ENCODE measurements at places on chromosomes 2 and 18.

- DNase-seq = no peak
Measured at GRCh38 chr2:105796791-105797190, 52.1 kb downstream of the NCK2 start.

GRCh38 chr18:74567822-74568221 is 29.8 kb upstream of the ZNF407 start:
- DNase-seq = no peak

DNA sequence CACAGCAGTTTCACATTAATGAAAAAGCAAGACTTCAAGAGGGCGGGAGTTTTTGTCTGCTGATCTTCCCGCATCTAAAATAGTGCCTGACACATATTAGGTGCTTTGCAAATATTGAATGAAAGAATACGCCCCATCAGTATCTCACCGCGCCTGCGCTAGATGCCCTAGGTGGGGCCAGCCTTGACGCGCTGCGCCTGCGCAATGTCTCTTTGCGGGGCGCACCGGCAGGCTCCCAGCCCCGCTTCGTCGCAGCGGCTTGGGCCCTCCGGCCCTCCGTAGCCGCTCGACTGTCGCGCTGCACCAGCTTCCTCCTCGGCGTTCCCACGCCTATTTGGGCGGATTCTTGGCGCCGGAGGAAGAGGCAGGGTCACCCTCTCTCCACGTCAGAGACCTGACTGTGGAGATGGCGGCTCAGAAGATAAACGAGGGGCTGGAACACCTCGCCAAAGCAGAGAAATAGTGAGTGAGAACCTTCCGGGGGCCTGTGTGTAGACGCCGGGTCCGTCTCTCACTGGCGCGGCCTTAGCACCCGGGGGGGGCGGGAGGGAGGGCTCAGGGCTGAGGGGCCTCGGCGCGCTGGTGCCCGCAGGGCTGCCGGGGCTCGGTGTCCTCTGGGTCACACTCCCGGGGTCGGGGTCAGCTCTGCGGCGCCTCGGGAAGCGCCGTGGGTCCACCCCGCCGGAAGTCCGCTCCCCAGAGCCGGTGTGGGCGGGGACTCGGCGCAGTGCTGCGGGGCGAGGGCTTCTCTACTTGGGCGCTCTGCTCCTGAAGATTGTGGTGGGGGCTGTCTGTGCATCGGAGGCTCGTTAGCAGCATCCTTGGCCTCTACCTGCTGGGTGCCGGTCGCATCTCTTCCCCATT is at the start of gene NAPG:
NAPG (plus strand) TSS at position 331 of the 864 bp plus-strand sequence; CDS start at position 407, 76 bp downstream.
- DNase-seq = peak; percentile 94

GRCh38 chr2:174586418-174587295 is 10.9 kb downstream of the WIPF1 start:
- DNase-seq = no peak

DNA sequence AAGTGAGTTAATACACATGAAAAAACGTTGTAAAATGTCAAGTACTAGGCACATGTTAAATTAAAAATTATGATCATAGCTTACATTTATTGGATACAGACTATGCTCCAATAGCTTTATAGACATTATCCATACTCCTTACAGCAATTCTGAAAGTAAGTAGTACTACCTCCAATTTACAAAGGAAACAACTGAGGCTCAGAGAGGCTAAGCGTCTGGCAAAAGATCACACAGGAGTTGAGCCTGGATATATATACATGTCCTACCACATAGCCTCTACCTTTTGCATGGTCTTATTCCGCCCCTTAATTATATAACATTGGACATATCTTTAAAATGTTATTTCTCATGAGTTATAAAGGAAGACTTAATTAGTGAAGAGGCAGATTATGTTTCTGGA is 127.3 kb downstream of the CSRNP3 start:
- DNase-seq = no peak

- DNase-seq = no peak
Measured at GRCh38 chr2:144324446-144325045, 195.4 kb downstream of the ZEB2 start.

DNA sequence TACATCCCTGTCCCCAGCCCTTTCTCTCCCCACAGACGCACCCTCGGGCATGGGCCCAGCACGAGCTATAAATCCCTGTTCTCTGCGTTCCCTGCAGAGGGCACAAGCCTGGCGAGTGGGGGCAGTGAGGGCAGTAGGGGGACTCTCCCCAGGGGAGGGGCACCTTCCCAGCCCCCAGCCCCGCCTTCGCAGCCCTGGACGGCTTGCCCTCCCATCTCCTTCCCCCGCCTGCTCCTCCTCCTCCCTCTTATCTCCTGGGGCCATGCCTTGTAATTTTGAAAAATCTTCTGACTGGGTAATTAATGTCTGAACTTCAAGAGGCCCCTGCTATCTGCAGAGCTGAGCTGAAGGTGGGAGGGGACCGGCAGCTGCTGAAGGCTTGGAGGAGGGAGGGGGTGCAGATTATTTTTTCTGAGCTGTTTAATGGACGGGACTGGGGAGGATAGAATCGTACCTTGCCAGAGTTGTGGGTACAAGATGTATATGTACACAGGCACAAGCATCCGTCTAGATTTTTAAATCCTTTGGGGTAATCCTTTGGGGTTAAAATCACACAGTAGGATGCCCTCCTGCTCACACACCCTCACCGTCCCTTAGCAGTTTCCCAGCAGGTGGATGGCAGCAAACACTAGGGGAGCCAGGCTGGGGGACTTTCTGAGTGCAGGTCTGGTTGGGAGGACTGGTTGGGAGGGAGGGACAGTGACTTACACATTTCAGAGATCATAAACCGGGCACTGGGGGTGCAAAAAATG is 121.9 kb downstream of the SMAD7 start:
- no peak for DNase-seq

DNA sequence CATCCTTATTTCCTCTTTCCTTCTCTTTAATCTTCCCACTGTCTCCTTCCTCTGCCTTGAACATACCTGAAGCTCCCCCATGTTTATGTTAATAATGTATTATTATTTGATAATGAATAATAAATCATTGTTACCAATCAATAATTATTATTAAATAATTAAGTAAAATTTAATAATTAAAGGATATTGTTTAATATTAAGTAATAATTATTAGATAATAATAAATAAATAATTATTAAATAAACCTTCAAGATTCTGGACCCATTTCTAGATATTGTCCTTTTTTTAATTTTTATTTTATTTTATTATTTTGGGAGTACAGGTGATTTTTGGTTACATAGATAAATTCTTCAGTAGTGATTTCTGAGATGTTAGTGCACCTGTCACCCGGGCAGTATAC is 7.4 kb upstream of the EVA1A start:
- DNase-seq = no peak

DNA sequence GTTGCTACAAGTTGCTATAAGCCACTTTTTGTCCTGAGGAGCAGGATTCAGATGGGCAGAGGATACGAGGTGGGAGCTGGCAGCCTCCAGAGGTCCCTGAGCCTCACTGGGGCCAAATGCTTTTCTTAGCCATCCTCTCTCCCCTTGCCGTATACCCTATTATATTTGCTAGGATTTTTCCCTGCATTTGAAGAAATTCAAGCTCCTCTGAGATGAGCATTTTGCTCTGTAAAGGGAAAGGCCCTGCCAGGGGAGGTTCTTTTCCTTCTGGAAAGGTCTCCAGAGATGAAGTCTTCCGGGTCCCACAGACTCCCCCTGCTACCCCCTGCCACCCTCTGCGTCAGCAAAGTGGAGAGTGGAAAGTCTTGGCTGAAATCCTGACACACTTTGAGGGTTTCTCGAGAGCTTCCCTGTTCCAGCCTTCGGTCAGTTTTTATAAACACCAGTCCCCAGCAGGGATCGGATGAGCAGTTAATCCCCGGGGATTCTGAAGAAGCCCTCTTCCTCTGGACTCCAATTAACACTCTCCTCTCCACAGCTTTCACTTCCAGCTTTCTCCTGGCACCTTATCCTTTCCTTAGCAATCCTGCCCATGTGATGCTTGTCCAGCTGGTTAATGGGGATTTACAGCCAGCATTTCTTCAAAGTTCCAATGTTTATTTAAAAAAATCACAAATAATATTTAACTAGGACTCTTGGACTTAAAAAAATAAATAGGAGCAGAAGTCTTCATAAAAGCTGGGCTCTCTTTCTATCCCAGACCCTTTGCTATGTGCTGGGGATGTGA is 13.1 kb downstream of the CYRIA start:
- peak; percentile 52 for DNase-seq

GRCh38 chr2:238449909-238450417 is 23.2 kb downstream of the ASB1 start:
- DNase-seq = no peak

GRCh38 chr2:9699139-9700108 is 68.6 kb upstream of the YWHAQ start:
- DNase-seq = peak; percentile 57

DNA sequence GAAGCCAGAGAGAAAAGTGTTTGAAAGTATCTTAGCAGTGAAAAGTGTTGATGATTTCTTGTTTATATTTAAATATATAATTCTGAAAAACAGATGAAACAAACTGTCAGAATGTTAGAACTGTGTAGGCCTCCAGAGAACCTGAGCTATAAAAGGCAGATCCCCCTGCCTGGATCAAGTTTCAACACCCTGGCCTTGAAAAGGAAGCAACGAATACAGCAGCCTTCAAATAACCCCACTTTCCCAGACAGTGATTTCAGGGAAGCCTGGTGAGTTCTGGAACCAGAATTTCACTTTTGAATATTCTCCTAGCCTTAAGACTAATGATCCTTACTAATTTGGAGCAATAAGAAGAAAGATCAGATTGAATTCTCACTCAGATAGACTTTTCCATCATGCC is 13.3 kb upstream of the TRIM43 start:
- DNase-seq = peak; percentile 15

DNA sequence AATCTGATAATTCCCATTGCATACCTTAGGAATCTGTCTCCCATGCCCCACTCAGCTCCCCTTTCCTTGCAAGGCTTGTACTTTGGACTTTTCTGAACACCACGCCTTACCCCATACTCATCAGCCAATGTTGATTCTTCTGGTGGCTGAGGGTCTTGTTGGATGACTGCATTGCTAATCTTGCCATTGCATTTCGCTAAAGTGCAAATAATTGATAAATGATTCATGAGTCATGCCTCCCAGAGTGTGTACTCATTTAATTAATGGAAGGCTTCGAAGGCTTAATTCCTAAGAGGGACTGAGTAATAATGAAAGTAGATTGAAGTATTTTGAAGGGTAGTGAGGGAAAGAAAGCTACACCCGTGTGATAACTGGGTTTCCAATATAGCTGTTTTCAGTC is 28.0 kb upstream of the PPP1R1C start:
- no peak for DNase-seq

- peak; percentile 28 for DNase-seq
Measured at GRCh38 chr2:19746611-19747309, 155.0 kb downstream of the TTC32 start.

GRCh38 chr18:79529296-79529695 is 133.6 kb downstream of the NFATC1 start:
- DNase-seq = no peak

- no peak for DNase-seq
Measured at GRCh38 chr2:205719847-205720246, 37.5 kb downstream of the NRP2 start.

- peak; percentile 93 for DNase-seq
Measured at GRCh38 chr18:57898506-57899124, 95.5 kb upstream of the ATP8B1 start.

GRCh38 chr2:41598161-41598894 is 449.5 kb upstream of the PKDCC start:
- peak; percentile 33 for DNase-seq

GRCh38 chr2:144500563-144500962 is 19.4 kb downstream of the ZEB2 start:
- no peak for DNase-seq

GRCh38 chr2:50315336-50315735 is 716.6 kb downstream of the NRXN1 start:
- DNase-seq = no peak

- no peak for DNase-seq
Measured at GRCh38 chr18:35817604-35818352, 154.7 kb upstream of the RMP24 start.

DNA sequence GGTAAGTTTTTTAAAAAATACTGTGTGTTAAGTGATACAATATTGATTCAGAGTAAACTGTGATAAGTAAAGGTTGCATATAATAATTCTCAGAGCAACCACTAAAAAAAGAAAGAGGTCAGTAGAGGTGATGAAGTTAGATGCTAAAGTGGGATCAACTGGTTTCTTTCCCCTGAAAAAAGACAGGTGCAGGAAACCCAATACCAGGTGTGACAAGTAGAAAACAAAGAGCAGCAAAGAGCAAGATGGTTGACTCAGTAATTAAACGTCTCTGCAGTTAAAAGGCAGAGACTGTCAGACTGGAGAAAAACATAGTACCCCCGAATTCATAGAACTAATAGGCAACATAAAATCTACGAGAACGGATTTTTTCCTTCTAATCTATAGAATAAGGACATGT is 128.3 kb downstream of the ATP9B start:
- peak; percentile 74 for DNase-seq

GRCh38 chr2:86833315-86833714 is 28.4 kb downstream of the CD8B start:
- no peak for DNase-seq

- no peak for DNase-seq
Measured at GRCh38 chr2:175930504-175930903, 71.6 kb downstream of the LNPK start.

GRCh38 chr2:120558847-120559246 is 176.8 kb upstream of the GLI2 start:
- DNase-seq = no peak

DNA sequence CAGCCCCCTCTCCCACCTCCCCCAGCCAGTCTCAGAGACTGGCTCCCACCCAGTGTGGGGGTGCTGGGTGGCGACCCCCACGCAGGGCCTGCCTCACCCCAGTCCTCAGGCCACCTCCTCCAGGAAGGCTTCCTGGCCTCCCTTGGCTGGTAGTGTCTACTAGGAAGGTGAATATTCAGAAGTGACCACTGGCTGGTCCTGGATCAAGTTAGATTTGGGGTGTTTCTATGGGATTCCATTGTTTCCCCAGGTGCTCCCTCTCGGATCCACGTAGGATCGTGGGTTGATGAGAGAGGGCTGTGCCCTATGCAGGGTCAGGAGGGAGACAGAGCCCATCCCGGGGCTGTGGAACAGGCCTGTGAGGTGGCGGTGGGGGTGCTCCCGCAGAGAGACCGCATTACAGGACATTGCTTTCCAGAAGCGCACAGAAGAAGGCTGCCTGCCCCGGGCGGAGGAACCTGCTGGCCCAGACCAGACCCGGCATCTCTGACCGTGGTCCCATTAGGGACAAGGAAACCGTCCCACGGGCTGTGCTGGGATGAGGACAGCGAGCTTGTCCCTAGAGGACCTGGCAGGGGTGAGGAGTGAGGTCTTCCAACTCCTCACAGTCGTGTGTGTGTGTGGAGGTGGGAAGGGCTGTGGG is 3.3 kb downstream of the PDCD1 start:
- DNase-seq = peak; percentile 71

- no peak for DNase-seq
Measured at GRCh38 chr2:169727065-169727464, 6.6 kb upstream of the KLHL23 start.
